ENCODE measurements at places on chromosomes 4 and X.

DNA sequence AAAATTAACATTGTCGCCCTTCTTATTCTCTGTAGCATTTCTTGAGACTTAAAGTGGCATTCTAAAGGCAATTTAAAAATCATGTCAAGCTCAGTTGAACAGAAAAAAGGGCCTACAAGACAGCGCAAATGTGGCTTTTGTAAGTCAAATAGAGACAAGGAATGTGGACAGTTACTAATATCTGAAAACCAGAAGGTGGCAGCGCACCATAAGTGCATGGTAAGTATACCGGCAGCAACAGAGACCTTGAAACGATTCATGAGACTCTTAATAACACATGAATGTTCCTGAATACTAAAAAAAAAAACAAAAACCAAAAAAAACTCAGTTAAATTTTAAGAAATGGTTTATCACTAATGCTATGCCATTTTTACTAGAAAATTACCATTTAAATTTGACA, 82.4 kb upstream of the HPRT1 start:
- DNase-seq, result no peak

DNA sequence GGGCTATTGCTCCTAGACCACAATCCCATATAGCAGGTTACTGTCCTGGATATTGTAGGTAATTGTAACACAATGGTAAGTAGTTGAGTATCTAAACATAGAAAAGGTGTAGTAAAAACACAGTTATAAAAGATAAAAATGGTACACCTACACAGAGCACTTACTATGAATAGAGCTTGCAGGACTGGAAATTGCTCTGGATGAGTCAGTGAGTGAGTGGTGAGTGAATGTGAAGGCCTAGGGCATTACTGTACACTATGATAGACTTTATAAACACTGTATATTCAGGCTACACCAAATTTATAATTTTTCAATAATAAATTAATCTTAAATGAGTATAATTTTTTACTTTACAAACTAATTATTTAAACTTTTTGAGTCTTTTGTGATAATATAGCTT, 425.7 kb downstream of the PABPC4L start:
- no peak for DNase-seq

GRCh38 chrX:154026136-154027021, 6.7 kb upstream of the IRAK1 start:
- no peak for DNase-seq

- no peak for DNase-seq
Observed at GRCh38 chrX:482192-482701, 95.5 kb upstream of the PPP2R3B start.

- DNase-seq, result no peak
Observed at GRCh38 chrX:5458300-5458842, 770.3 kb downstream of the NLGN4X start.

DNA sequence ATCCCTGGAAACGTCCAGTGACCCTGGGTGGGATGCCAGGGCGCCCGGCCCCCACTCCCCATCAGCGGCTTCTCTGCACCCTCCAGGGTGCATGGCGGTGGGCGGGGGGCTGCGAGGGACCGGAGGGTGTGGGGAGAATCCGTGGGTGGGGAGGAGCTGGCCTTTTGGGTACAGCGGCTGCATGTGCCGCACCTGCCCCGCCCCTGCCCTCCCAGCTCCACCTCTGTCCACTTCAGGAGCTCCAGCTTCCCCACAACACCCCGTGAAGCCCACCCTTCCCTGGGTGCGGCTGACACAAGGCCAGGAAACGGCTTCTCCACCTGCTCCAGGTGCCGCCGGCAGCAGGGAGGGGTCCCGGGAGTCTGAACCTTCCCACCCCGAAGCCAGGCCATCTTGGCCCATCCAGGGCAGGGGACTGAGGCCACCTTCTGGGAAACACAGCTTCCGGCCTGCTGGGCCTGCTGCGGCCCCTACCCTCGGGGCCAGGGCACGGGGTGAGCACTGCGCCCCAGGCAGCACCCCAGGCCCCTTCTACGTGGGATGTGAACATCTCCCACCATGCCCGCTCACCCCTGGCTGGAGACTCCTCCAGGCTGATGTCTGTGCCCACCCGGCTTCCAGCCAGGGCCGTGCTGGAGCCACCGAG, 34.6 kb downstream of the CPLX1 start:
- no peak for DNase-seq

DNA sequence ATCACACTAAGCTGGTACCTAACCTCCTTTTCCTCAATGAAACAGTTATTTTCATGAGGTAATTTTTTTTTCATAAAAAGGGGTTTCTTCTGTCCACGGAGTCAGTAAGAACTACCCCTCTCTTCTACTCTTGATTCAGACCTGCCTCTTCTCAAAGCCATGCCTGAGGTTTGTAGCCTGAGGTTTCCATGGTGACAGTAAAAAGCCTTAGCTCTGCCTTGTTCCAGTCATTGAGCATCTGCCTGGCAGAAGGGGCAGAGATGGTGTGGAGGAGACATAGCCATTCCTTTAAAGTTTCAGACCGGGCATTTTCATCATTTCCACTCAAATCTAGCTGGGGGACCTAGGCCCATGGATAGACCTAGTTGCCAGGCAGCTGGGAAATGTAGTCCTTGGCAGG, 135.5 kb downstream of the REPS2 start:
- no peak for DNase-seq

GRCh38 chrX:48827654-48827968, 1.3 kb downstream of the ERAS start:
- no peak for DNase-seq

- DNase-seq, result no peak
Observed at GRCh38 chr4:67634741-67635140, 66.2 kb downstream of the UBA6 start.

- no peak for DNase-seq
Observed at GRCh38 chr4:74623041-74623440, 171.3 kb downstream of the BTC start.

DNA sequence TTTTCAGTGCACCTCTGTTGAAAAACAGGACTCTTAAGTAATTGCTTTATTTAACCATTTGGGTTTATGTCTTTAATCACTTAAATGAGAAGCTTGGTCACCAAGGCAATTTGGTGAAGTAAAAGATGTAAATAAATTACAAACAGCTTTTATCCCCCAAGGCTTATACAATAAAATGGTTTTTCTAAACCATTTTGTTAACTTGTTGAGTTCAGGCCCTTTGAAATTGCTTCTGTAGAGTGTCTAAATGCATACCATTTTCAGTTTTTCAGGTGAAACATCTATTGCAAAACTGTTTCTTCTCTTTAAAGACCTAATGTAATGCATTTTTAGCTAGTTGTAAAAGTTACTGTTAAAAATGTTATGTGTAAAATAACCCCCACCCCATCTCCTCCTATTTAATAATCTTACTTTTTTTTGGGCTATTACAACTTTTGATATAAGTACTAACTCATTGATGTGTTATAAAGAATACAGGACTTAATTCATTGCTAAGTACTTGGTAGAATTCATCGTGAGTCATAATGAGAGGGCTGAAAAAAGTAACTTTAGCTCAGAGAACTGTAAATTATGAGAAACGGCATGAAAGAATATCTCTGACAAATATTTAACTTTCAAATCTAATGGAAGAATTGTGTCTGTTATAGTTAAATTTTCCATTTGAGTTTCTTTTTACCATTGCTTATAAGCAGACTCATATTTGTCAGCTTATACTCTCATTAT, 4.5 kb downstream of the RAPGEF2 start:
- no peak for DNase-seq

DNA sequence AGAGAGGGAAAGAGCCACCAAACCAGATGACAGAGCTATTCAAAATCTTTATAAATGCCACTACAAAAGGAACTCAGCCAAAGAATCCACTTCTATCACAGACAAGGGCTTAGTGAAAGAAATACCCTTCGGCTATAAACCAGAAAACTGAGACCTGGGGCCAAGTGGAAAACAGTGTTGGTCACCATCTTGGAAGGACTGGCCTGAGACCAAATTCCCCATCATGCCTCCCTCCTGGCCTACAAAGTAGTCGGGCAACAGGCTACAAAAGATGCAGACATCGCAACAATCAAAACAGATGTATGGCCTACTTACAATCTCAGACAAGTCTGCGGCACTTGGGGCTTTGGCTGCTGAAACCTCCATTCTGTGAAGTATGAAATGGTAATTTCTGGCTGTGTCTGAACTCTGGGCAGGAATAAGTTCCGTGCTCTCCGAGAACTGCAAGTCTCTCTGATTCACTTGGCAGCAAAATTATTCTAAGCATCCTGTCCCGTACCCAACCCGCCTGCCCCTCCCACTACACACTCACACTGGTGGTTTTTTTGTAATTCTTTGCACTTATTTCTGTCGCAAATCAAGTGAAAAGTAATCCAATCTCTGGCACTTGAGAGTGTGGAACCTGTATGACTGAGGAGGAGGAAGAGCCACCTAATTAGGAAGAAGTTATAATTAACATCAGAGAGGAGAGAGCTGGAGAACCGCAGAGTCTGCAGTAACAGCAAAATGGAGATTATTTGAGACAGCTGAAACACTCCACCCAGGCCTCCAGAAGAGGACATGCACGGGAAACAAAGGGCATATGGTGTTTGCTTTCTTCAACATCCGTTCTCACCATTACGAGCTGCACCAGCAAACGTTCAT, 87.8 kb downstream of the SH3KBP1 start:
- no peak for DNase-seq

GRCh38 chrX:66601522-66601921, 37.4 kb downstream of the EDA2R start:
- DNase-seq, result no peak

All from stimulated activated CD8-positive, alpha-beta memory T cell treated with anti-CD3 and anti-CD28 coated beads, Interleukin-4, amount 100 ng/mL, for 4 hours (primary cell).